ENCODE measurements at places on chromosomes 11 and 22.

- peaks cover 4% of the 10 kb centered on the region for H3K4me1 ChIP-seq
- H3K27ac ChIP-seq, result no peak overlapping the region
- H3K27me3 ChIP-seq, result no peaks in the 10 kb centered on the region
- peaks cover 18% of the 10 kb centered on the region for H3K36me3 ChIP-seq
Measured at GRCh38 chr11:68181719-68182451, 31.2 kb downstream of the KMT5B start.

DNA sequence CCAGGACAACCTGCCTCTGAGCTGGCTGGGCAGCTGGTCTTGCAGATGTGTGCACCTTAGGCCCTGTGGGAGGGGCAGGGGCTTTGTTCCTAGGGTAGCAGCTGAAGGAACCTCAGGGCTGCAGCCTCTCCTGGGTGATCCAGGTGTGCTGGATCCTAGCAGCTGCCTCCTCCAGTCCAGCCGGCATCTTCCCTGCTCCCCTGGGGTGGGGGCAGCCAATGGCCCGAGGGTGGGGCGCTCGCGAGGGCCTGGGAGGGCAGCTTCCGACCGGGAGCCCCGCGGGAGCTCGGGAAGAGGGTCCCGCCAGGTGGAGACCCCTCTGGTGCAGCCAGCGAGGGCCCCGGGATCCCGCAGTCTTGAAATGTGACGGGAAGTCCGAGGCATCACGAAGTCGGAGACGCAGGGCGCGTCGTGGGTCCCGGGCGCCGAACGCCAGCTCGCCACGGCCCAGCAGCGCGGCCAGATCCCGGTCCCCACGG is 1.7 kb downstream of the IFITM1 start:
- peaks cover 24% of the 10 kb centered on the region for H3K36me3 ChIP-seq
- H3K27ac ChIP-seq, result peak overlapping the region; percentile 96
- no peaks in the 10 kb centered on the region for H3K27me3 ChIP-seq
- no peak for DNase-seq

DNA sequence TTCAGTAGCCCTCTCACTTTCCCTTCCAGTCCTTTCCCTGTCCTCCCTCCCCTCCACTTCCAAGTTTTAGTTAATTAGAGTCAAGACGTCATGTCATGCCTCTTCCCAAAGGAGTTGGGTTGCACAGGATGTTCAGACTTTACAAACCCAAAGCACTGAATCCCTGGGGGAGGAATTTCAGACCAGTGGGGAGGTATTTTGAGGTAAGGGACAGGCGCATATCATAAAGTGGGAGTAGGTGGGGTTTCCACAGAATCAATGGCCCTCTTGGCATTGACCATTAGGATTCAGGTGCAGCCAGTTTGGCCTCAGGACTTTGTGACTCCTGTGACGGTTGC is 733 bp upstream of the ACP2 start:
- peak overlapping the region; percentile 98 for H3K27ac ChIP-seq
- no peak for DNase-seq
- H3K27me3 ChIP-seq, result no peaks in the 10 kb centered on the region

- H3K27ac ChIP-seq, result no peak overlapping the region
- H3K4me3 ChIP-seq, result no peak overlapping the region
- no peaks in the 10 kb centered on the region for H3K4me1 ChIP-seq
- DNase-seq, result peak; percentile 67
Measured at GRCh38 chr22:23385678-23386631, 194.1 kb downstream of the IGLL1 start.

GRCh38 chr11:78830277-78830819 is 255.7 kb upstream of the NARS2 start:
- DNase-seq, result no peak
- H3K4me1 ChIP-seq, result no peaks in the 10 kb centered on the region
- no peaks in the 10 kb centered on the region for H3K27me3 ChIP-seq
- H3K36me3 ChIP-seq, result no peaks in the 10 kb centered on the region
- H3K4me3 ChIP-seq, result no peak overlapping the region

- no peak for DNase-seq
- H3K27ac ChIP-seq, result no peak overlapping the region
- no peaks in the 10 kb centered on the region for H3K36me3 ChIP-seq
Measured at GRCh38 chr11:1082346-1082727, 7.7 kb downstream of the MUC2 start.

DNA sequence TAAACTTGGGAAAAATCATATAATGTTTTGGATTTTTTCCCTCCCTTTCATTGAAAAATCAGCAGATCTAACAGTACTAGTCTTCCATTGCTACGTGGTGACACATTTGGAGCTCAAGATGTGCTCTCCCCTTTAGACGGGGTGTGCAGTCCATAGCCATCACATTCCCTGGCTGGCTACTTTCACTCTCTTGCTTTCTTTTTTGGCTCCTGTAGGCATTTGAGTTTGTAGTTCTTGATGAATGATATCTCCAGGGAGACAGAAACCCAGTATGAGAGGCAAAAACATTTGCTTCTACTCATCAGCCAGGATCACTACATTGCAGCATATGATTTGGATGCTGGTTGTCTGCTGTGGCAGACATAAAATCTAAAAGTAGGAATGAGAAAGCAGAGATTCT is 12.1 kb downstream of the CCDC81 start:
- no peaks in the 10 kb centered on the region for H3K4me1 ChIP-seq
- DNase-seq, result no peak
- H3K4me3 ChIP-seq, result no peak overlapping the region
- H3K36me3 ChIP-seq, result no peaks in the 10 kb centered on the region
- no peaks in the 10 kb centered on the region for H3K27me3 ChIP-seq
- H3K27ac ChIP-seq, result no peak overlapping the region

DNA sequence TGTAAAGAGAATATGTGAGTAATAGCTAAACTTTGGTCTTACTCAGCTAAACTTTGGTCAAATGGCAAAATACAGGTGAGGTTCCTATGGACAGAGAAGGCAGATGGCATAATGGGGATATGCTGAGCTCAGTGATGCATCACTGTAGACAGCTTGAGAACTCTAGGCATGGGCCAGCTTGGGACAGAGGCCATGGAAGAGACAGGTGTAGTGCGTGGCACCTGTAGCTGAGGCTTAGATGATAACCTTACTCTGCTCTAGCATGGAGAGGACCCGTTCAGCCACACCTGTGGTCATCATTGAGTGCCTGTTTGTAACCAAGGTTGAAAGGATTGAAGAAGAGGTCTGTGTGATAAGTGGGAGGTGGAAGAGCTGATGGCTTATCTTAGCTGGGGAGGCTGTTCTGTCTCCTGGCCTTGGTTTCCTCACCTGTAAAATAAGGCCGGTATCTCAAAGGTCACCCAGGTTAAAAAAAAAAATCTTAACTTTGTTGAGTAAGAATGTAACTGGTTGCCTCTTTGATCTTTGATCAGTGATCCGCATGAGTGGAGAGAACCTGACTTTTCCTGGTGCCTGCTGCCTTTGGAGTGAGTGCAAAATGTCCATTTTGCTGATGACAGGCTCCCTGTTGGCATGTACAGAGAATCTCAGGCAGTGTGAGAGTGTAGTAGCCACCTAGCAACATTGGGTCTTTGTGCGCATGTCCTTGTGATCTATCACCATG is 48.6 kb downstream of the ZNRF3 start:
- no peaks in the 10 kb centered on the region for H3K36me3 ChIP-seq
- H3K4me3 ChIP-seq, result no peak overlapping the region
- H3K4me1 ChIP-seq, result no peaks in the 10 kb centered on the region
- no peak for DNase-seq
- peaks cover 62% of the 10 kb centered on the region for H3K27me3 ChIP-seq

DNA sequence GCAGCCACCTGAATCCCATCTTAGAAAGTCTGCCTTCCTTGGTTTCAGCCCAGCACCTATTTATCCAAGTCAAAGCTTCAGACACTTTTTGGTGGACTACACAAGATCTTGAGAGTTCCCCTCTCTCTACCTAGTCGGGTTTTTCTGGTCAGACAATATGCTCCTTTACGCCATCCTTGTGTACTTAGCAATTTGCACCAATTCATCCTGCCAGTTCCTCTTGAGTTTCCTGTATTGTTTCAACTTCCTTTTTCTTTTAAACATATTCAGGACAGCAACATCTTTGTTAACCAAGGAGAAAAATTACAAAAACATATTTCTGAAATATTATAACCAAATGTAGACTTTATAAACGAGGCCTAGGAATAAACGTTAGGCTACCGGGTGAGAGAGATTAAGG is 368.2 kb upstream of the CADM1 start:
- H3K36me3 ChIP-seq, result no peaks in the 10 kb centered on the region
- peaks cover 7% of the 10 kb centered on the region for H3K27me3 ChIP-seq
- H3K4me3 ChIP-seq, result no peak overlapping the region
- H3K27ac ChIP-seq, result no peak overlapping the region
- peaks cover 5% of the 10 kb centered on the region for H3K4me1 ChIP-seq
